ENCODE measurements at places on chromosomes 13 and 19.

- peak; percentile 88 for DNase-seq
These were observed 53.1 kb upstream of the SERPINE3 start for GRCh38 chr13:51286135-51287002.

GRCh38 chr19:19385896-19386869 lies 19.3 kb upstream of the GATAD2A start:
- no peak for DNase-seq

DNA sequence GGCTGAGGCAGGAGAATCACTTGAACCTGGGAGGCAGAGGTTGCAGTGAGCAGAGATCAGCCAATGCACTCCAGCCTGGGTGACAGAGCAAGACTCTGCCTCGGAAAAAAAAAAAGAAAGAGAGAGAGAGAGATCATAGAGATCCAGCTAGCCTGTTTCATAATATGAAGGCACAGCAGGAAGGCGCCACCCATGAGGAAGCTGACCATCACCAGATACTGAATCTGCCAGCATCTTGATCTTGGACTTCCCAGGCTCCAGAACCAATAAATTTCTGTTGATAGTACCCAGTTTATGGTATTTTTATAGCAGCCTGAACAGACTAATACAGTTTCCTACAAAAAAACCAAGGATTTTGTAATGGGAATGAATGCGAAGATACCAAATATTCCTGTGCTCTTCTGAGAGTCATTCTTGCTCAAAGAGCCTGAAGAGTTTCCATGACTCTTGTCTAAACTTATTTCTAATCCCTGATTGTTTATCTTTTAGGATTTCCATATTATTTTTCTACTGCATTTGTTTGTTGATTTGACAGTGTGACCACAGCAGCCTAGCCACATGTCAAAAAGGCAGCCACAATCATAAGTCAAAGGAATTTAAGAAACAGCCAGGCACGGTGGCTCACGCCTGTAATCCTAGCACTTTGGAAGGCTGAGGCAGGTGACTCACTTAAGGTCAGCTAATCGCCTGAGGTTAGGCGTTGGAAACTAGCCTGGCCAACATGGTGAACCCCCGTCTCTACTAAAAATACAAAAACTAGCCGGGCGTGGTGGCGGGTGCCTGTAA lies 37.7 kb upstream of the PDCD5 start:
- DNase-seq = no peak

DNA sequence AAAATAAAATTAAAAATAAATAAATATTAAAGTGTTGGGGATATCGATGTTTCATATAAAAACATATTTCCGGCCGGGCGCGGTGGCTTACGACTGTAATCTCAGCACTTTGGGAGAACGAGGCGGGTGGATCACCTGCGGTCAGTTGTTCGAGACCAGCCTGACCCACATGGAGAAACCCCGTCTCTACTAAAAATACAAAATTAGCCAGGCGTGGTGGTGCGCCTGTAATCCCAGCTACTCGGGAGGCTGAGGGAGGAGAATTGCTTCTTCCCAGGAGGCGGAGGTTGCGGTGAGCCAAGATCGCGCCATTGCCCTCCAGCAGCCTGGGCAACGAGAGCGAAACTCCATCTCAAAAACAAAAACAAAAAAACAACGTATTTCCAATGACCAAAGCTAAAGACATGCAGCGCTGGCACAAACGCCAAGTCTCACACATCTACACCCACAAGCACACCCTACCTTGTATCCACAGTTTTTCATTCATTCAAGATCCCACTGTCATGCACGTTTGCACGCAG lies 907 bp downstream of the ZNF569 start:
- no peak for DNase-seq

DNA sequence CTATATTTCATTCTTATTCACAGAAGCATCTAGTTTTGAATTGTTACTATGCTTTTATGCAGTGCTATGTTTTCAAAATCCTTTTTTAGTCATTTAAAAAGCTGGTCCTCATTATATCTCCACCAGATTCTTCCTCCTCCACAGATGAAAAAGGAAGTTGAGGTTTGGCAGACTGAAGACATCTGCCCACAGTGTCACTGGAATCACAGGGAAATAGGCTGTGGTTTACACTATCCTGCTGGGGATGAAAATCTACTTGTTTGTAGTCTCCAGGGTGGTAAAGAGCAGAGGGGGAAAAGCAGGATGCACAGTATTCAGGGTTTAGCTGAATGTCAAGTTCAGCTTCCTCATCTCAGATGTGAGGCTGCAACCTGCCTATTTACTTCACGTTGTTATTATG lies 351.2 kb downstream of the DNAJC15 start:
- no peak for DNase-seq

DNA sequence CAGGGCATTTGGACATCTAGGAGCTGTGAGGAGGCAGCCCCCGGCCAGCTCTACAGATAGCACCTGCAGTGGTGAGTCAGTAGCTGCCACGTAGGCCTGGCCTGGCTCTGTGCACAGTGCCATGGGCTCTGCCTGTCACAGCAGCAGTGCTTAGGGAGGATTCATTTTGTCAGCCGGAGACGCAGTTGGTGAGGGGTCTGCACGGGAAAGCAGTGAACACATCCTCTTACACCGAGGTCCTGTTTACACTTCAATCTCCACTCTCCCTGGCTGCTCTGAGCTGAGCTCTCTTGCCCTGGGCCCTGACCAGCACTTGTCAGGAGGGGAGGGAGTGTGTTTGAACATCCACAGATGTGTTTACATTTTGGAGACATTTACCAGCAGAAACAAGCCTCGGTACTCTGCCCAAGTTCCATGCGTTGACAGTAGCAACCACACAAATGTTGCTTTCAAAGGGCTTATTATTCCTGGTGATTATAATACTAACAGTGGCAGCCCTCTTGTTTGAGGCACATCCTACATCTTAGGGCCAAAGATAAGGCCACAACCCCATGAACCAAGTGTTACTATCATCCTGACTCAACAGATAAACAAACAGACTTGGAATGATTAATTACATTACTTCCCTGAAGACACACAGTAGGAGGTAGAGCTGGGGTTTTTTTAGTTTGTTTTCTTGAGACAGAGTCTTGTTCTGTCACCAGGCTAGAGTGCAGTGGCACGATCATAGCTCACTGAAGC lies 148.9 kb downstream of the USP12 start:
- no peak for DNase-seq

- peak; percentile 37 for DNase-seq
These were observed 1.6 kb downstream of the GATAD2A start for GRCh38 chr19:19406878-19407632.

GRCh38 chr19:15099017-15099582 lies 8.1 kb upstream of the SYDE1 start:
- DNase-seq = no peak

DNA sequence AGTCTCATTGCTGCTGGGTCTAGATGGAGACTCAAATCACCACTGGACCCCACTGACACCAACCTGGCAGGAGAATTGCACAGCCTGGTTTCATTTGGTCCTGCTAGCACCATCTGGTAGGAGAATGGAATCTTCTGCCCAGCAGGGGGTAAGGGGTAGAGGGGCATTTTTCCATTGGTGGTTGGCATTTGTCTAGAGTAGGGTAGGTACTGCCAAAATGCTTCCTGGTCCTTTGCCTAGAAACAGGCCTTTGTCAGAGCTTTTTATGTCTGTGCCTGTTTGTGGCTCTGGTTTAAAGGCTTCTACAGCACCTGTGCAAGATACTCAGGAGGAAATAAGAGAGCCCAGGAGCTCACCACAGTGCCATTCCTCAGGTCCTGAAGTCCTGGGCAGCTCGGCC lies 121.3 kb downstream of the KCTD12 start:
- DNase-seq = no peak

- no peak for DNase-seq
These were observed 17.0 kb downstream of the EPS8L1 start for GRCh38 chr19:55092423-55093318.

- peak; percentile 70 for DNase-seq
These were observed 5.1 kb downstream of the JUNB start for GRCh38 chr19:12796146-12797071.

GRCh38 chr19:10112037-10112761 lies 706 bp downstream of the P2RY11 start:
- DNase-seq = no peak

DNA sequence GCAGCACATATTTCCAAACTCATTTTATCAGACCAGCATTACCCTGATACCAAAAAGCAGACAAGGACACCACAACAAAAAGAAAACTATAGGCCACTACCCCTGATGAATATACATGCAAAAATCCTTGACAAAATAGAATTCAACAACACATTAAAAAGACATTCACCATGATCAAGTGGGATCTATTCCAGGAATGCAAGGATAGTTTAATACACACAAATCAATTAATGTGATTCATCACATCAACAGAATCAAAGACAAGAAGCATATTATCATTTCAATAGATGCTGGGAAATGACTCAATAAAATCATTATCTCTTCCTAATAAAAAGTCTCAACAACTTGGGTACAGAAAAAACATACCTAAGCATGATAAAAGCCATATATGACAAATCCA lies 11.2 kb downstream of the ZNF347 start:
- no peak for DNase-seq

DNA sequence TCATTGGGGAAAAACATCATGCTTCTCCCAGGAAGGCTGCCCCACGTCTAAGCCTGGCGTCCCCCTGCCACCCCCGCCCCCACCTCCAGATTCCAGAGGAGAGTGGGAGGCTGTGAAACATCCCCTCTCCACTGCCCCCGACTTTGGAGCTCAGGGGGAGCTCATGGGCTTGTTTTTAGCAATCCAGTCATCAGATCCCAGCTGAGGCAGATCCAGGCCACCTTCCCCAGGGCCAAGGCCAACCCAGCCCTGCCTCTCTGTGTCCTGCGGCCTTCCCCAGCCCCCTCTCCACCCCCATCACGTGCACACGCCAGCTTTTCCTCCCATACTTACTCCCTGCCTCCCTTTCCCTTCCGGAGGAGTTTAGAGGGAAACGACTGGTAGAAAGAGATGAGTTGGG lies 38.8 kb downstream of the SHISA2 start:
- no peak for DNase-seq

Data from thyroid gland (tissue), 4 donors.